ENCODE measurements at places on chromosomes 4 and X. TPM values are rescaled to one million over a fixed set of nuclear protein-coding genes. Genes with fewer than 3 reads are reported as not detected.

DNA sequence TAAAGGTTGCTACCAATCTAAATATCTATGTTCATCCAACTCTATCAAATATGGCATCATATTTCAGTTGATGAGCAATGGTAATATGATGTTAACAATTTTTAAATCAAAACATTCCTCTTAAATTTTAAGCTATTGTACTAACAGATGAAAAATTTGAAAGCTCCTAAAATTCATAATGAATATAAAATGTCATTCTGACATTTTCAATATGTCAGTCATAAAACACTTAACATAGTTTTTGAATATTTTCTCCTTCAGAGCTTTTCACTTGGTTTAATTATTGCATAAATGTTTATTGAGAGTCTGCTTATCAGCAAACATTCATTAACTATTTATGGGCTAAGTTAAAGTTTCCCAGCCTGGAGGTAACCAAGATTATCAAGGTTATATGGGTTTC lies 11.8 kb downstream of the ARSJ start:
- DNase-seq, result no peak

DNA sequence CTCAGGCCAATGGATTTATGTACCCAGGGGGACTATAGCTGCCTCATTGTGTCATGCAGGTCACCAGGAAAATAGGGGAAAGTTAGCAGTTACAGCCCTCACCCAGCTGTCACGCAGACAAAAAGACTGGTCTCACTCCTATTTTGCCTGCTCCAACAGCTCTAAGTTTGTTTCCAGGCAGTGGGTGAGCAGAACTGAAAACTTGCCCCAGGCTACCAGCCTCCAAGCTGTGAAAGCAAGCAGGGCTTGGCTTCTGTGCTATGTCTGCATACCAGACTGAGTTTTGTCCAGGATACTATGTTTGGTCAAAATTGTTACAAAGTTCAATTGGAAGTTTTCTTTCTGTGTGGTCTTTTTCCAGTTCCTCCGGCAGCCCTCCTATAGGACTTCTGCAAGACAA lies 628.4 kb downstream of the FAM133A start:
- DNase-seq, result no peak

DNA sequence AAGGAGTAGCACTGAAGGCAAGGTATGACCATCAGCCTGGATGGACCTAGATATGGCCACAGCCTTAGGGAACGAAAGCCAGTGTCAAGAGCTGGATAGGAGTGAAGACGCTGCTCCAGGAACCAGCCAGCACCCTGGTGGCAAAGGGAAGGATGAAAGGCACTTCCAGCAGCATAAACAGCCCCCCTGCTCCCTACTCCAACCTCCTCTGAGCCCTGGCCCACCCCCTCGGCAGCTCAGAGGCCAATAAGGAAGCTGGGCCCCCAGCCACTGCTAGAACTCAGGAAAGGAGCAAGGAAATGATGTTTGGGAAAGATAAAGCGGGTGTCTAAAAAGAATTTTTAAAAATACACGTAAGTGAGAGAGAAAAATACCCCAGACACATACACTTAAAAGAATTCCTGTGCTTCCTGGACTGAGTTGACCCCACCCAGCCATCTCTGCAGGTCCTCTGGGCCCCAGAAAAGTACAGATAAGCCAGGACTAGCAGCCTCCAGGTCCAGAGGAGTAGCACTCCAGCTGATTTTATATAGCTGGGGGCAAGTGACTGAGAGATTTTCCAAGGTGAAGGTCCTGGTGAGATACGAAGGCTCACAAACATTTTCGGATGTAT lies 170.4 kb downstream of the SHROOM4 start:
- no peak for DNase-seq

- peak; percentile 31 for DNase-seq
These were observed 2.4 kb upstream of the RAB40AL start for GRCh38 chrX:102934624-102935023.

AMBN gene
- not detected for total RNA-seq
